NCI-H774 (cell line): ENCODE measurements at places on chromosomes 3 and 15.
A peak's percentile ranks its signal among the peaks of the same experiment; 100 is the strongest.

DNA sequence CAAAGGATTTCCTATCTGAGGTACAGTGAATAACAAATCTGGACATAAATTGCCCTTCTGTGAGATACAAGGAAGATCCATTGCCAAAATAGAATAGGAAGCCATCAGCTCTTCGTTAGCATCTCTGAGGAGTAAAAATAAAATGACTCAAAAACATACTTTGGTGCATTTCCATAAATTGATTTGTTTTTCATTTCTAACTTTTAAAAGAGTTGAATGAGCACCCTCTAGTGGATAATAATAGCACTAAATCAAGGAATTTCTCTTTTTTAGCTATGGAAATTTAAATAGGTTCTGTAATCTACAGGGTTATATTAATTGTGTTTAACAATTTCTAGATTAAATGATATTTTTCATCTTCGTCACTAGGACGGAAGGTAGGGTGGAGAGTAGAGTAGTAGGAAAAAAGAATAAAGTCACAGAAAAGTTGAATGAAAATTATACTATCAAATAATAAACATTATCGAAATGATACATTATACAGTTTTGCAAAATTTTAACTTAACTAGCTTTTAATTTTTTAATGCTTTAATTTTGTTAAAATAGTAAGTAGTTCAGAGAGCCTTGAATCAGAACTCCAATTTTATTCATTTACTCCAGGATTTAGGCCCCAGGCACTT is 6.4 kb downstream of the NSUN3 start:
- no peak for DNase-seq

DNA sequence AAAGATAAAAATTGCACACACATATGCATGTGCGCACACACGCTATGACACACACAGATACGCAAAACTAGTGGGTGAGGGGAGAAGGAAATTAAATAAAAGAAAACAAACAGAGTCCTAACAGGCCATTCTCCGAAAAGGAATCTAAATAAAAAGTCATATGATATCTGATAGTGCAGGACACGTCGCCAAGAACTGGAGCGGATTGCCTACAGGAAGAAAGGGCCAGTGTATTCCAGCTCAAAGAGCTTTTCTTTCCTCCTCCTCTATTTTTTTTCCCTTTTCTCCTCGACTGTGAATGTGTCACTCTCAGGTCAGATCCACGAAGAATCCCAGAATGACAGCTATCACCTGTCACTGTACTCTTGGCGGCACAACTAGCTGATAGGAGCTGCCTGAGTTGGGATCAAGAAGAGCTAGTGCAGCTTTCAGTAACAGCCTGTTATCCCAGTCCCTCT is 157.8 kb downstream of the TIGIT start:
- DNase-seq: no peak

DNA sequence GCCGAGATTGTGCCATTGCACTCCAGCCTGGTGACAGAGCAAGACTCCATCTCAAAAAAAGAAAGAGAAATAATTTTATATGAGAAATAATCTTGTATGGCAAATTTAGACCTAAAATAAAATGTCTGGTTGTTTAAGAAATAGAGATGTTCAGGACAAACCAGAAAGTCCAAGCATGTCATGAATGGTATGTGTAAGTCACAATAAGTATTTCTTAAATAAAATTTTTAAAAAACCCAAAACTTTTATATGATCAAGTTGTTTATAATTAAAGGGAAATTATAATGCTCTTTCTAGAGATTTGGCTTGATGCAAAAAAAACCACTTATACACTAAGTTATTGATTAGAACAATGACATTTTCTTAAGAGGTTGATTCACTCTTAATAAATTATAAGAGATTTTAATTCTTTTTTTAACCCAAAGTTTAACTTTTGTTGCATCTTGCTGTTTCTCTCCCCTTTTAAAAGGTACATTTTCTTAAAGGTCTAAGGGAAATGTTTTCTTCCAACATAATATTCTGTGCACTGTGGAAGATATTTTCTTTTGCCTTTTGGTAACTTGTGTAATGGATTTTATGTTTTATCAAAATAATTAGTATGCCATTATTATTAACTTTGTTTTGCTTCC is 105.7 kb downstream of the RTP4 start:
- no peak for DNase-seq

DNA sequence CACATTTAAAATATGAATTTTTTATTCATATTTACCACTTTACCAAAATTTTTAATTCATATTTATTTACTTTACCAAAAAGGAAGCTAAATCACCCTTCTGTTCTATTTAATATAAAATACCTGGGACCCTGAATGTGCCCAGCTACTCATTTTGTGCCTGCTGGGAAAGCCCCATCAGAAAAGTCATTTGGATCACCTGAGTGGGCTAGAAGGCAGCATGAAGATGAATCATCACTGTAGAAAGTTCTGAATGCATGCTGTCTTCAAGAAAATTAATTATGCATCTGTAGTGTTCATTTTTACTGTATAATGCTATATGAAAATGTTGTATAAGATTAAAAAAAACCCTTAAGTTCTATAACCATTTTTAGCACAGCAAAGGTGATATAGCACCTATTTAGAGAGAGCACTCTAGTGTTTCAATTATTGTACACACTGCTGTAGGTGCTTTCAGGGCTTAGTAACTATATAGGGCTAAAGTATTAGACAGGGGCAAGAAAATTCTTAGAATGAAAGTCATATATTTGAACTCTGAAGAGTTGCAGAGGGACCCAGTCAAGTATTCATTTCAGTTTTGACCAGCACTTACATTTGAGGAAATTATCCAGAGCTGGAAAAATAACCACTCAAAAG is 175.1 kb downstream of the NFKBIZ start:
- DNase-seq: no peak

DNA sequence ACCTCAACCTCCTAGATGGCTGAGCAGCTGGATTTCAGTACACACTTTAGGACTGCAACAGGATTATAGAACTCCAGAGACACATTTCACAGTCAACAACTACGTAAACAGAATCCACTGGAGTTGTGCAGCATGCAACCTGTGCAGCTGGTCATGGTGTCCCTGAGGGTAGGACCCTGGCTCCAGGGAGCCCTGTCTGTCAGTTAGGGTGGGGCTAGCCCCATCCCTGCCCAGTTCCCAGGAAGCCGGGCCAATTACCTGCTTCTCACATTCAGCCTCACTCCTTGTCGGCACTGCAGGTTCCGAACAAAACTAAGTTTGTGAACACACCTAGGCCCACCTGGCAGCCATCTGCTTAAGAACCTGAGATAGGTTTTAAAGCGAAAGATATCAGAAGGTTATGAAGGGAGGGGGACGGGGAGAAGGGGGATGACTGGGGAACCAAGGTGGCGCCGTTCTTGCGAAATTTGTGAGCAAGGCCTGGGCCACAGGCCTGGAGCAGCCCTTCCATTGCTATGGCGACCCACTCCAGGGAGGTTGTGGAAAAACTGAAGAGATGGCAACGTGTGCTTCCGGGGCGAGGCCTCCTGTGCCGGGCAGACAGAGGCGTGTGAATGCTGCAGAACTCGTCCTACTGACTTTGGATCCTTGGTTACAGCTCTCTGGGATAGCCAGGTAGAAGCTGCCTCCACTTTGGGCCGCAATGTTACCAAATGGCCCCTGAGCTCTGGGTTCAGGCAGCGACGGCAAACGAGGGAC is 25.3 kb downstream of the ACSBG1 start:
- DNase-seq: no peak

GRCh38 chr15:37076543-37076942 is 23.8 kb downstream of the MEIS2 start:
- DNase-seq: no peak

- DNase-seq: no peak
These were observed 1.9 kb upstream of the DPPA4 start for GRCh38 chr3:109339197-109339596.

- peak; percentile 53 for DNase-seq
These were observed 26.5 kb downstream of the ATRIP start for GRCh38 chr3:48472923-48473616.

DNA sequence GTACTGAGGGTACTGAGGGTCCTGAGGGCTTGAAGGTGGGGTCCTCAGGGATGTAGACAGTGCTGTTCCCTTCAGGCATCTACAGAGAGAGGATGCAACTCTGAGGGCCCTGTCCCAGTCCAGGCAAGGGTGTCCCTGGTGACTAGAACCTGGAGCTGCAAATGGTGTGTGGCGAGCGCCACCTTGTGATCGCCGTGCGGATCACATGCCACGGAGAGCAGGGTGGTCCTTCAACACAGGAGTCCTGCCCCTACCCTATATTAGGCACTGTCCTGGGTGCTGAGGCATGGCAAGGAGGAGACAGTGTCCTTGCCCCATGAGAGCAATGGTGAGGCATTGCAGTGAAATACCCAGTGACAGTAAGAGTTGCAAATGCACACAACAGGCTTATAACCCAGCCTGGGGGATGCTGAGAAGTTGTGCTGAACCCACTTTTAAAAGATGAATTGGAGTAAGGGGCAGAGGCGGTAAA is 23.6 kb downstream of the RHCG start:
- DNase-seq: peak; percentile 33

DNA sequence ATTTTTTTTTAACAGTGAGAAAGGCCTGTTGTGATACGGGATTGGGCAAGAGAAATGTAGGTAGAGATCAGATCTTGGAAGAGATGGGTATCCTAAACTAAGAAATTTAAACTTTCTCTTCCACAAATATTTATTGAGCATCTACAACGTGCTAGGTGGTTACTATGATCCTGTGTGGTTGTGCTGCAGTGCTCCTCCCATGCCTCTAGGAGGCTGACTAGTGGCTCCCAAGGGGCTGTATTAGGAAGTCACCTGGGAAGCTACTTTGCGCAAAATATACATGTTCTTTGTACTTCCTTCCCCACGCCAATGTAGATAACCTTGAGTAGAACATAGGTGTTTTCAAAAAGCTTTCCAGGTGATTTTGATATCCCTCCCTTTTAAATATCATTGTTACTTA is 27.2 kb downstream of the USP3 start:
- no peak for DNase-seq

DNA sequence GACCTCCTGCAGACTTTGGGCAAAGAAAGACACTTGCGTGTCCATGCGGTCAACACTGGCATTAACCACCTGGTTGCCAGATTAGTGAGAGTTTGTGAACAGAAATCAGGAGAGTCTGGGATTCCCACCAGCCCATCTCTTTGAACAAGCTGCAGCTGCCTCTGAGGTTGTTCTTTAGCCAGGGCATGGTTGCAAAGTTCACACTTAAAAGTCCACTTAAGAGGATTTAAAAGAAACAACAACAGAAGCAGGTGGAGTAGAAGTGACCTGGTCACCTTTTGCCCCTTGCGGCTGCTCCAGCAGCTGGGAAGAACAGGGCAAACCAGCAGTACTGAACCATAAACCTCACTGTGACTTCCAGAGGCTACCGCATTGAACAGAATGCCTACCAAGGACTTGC is 97.3 kb downstream of the FOXB1 start:
- no peak for DNase-seq

GRCh38 chr3:56864090-56864489 is 62.3 kb upstream of the ARHGEF3 start:
- DNase-seq: no peak

GRCh38 chr15:53910852-53911251 is 67.4 kb upstream of the UNC13C start:
- no peak for DNase-seq

DNA sequence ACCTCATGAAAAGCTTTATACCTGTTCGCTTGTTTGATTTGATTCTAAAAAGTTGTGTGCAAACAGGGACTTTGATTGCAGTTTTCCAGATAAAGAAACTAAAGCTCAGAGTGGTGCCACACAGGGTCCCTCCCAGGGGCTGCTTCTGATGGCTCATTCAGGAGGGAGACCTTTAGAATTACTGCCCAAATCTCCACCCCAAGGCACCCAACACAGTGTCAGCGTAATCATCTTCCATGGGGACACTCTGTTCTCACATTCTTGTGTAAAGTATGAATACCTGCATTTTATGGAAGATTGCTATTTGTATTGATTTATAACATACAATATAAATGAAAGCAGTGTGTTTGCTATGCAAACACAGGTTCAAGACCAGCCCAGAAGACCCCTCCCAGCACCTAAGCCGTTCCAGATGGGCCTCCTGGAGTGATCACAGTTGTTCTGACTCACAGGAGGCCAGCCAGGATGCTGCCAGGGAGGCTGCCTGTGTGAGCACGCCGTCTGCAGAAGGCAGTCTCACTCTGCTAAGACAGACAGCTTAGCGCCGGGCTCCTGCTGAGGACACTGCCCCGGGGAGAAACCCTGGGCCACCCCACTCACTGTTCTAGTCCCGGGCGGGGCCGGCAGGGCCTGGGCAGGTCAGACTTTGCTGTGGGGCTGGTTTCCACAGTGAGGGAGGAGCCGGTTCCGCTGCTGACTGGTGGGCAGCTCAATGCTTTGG is 185.6 kb downstream of the FAM43A start:
- DNase-seq: peak; percentile 33

DNA sequence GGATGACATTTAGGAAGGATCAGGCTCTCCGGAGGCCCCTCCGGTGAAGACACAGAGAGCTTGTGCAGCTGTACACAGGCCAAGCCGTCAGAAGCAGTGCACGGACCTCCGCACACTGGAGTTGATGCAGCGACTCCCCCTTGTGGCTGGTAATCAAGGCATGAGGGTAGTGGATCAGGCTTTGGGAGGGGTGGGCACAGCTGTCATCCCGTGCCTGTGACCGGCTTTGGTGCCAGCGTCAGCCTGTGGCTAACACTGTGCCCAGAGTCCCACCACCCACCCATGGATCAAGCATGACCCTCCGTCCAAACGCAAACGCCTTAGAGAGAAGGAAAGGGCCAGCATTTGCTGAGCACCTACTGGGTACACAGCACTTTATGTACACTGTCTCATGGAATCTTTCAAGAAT is 8.2 kb upstream of the GRIP2 start:
- DNase-seq: no peak

GRCh38 chr3:166879661-166880060 is 500.4 kb downstream of the ZBBX start:
- no peak for DNase-seq

GRCh38 chr3:105397974-105398373 is 31.3 kb downstream of the ALCAM start:
- no peak for DNase-seq

DNA sequence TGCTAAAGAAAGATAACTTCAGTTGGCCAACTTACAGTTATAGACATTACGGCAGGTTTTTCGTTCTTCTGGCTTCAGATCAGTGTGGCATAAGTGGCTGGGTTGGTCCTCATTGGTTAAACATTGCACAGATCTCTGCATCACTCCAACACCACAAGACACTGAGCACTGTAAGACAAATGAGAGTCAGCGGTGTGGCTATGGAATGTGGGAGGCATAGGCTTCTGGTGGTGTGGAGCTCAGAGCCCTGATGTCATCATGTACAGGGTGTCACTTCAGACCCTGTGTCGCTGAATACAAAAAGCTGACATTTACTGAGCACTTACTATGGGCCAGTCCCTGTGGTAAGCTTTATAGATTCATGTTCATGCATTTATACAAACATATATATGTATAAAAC is 146.0 kb downstream of the ADAMTS9 start:
- no peak for DNase-seq

- peak; percentile 33 for DNase-seq
These were observed 95.4 kb downstream of the HCN4 start for GRCh38 chr15:73273181-73274002.
